Mesothelial cell of epicardium (in vitro differentiated cells): ENCODE measurements at places on chromosomes 1 and 21. TPM values are rescaled to one million over a fixed set of nuclear protein-coding genes. Genes with fewer than 3 reads are reported as not detected.

- H3K4me3 ChIP-seq = no peak overlapping the region
- no peak for DNase-seq
- H3K27ac ChIP-seq = no peak overlapping the region
- H3K4me1 ChIP-seq = no peaks in the 10 kb centered on the region
- no peaks in the 10 kb centered on the region for H3K36me3 ChIP-seq
Observed at GRCh38 chr1:186301448-186301847, 73.6 kb downstream of the TPR start.

DNA sequence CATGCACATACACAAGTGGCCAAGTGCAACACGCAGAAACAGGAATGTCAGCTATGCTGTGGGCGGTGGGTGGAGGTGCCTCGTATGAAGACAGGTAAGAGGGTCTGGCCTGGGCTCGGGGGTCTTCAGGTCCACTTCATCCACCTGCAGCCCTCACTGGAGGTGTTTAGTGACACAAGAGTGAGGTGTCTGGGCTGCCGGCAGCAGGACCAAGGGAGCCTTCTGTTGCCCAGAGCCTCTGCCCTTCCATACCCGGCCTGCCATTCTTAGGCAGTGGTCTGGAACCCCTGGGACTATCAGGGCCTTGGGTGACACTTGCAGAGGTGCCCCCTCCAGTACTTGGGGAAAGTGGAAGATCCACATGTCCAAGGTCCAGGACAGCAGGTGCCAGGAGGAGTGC lies 21.7 kb upstream of the ACTRT2 start:
- no peak for DNase-seq
- H3K4me1 ChIP-seq = no peaks in the 10 kb centered on the region
- H3K4me3 ChIP-seq = no peak overlapping the region

DNA sequence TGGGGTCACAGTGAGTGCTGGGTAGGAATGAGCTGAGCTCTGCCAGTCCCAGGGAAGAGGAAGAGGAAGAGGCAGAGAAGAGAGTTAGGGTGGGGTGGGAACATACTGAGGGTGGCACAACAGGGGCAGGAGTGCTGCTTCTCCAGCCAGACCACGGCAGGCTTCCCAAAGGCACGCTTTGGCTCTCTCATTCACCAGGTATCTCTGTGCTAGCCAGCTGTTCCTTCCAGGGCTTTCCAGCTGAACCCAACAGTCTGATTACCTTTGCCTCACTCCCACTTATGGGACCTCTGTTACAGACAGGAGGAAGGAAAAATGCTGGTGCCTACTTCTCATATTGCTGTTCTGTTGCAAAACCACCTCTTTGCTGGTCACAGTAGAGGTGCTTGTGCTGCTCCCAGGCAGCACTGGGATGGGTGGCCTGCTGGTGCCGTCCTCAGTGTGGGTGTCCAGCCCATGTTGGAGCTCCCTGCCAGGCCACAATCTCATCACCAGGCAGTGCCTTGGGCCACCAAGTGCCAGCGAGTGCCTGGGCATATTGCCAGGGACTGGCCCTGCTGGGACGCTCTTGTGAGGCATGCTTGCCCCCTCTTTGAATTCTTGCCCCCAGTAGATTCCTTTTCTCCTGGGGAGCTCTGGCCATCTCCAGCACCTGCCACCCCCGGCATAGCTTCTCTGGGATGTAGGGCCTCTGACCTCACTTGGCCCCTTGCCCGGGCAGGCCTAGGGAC lies 2.1 kb downstream of the ADORA1 start:
- H3K4me1 ChIP-seq = peaks cover 43% of the 10 kb centered on the region
- H3K4me3 ChIP-seq = no peak overlapping the region
- no peaks in the 10 kb centered on the region for H3K36me3 ChIP-seq
- DNase-seq = no peak

DNA sequence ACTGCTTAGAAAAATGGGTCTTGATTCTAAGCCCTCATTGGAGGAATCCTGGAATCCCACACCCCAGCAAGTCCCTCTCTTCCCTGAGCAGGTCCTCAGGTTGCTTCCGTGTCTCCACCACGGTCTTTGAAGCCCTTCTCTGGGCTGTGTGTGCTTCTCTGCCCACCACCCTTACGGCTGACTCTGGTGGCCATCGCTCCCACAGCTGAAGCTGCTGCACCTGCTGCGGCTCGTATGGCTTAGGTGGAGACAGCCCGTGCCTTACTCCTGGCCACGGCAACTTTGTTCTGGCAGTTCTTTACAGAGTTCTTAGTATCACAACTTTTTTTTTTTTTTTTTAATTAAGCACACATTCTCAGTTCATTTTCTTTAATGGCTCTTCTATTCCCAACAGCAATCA lies 10.9 kb upstream of the KIF26B start:
- no peak overlapping the region for H3K27ac ChIP-seq
- H3K4me3 ChIP-seq = no peak overlapping the region
- DNase-seq = no peak
- H3K36me3 ChIP-seq = no peaks in the 10 kb centered on the region
- H3K4me1 ChIP-seq = no peaks in the 10 kb centered on the region

- no peak overlapping the region for H3K4me3 ChIP-seq
- no peaks in the 10 kb centered on the region for H3K27me3 ChIP-seq
- DNase-seq = no peak
- H3K36me3 ChIP-seq = no peaks in the 10 kb centered on the region
Observed at GRCh38 chr1:116415699-116416533, 42.9 kb downstream of the ATP1A1 start.

DNA sequence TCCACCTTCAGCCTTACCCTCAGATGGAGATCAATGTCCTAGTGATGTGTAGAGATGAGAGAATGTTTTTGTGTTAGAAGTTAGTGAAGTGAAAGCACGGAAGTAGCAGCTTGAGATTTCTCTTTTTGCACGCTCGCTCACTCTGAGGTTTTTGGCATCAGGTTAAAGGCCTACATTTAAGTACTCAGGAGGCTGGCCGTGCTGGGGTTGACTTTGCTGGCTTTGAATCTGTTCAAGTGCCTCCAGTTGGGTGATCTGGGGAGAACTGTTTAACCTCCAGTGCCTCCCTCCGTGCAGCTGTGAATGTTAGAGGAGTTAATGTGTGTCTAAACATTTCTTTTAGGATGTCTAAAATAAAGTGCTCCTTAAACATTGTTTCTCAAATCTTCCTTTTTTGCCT lies 13.9 kb downstream of the PHGDH start:
- peaks cover 3% of the 10 kb centered on the region for H3K4me1 ChIP-seq
- H3K27ac ChIP-seq = no peak overlapping the region
- no peak overlapping the region for H3K4me3 ChIP-seq
- no peaks in the 10 kb centered on the region for H3K27me3 ChIP-seq

DNA sequence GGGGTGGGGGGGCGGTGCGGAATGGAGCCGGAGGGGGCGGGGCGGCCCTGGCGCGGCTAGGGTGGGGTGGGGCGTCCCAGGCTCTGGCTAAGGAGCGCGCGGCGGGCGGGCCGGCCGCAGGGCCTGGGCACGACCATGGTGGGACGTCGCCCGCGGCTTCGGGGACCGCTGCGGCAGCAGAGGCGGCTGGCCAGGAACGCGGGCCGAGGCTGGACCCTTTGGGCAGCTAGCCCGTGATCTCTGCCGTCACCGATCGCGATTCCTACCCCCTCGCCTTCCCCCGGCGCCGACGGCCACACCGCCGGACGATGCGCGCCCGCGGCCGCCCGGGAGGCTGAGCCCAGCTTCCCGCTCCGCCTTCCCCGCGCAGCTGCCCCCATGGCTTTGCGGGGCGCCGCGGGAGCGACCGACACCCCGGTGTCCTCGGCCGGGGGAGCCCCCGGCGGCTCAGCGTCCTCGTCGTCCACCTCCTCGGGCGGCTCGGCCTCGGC lies at the start of gene MAP3K21:
Gene MAP3K21 (plus strand): TSS at position 74 of the 491 bp plus-strand sequence. CDS start 305 bp downstream, at position 379.
- peaks cover 22% of the 10 kb centered on the region for H3K4me1 ChIP-seq
- peak; percentile 57 for DNase-seq
- peaks cover 50% of the 10 kb centered on the region for H3K27me3 ChIP-seq
- H3K27ac ChIP-seq = peak within 1 kb of the TSS; percentile 68

- peak within 1 kb of the TSS; percentile 95 for H3K27ac ChIP-seq
- peak; percentile 88 for DNase-seq
- no peaks in the 10 kb centered on the region for H3K27me3 ChIP-seq
- peaks cover 24% of the 10 kb centered on the region for H3K4me1 ChIP-seq
- peak within 1 kb of the TSS; percentile 94 for H3K4me3 ChIP-seq
Observed at GRCh38 chr1:96721416-96722160, at the start of gene PTBP2. TSS of gene PTBP2 (plus strand) at chr1:96721784. CDS start at chr1:96721865, 81 bp downstream.

CR2 gene
- not detected in 3 replicates for total RNA-seq

ADCY10 gene
- total RNA-seq = 0.04 to 0.47 TPM (median 0.16 TPM) in 3 replicates
